Bronchial smooth muscle cell (primary cell): ENCODE measurements at places on chromosomes 1 and 21. TPM values are rescaled to one million over a fixed set of nuclear protein-coding genes. Genes with fewer than 3 reads are reported as not detected.

Gene SLC19A2
- total RNA-seq, result 4.4 and 6.3 TPM in 2 replicates

Gene PIGP
- 2.7 and 3.2 TPM in 2 replicates for total RNA-seq

Gene TMEM51
- 2.8 and 4.1 TPM in 2 replicates for total RNA-seq

Gene FAF1
- total RNA-seq, result 34.8 and 35.0 TPM in 2 replicates

Gene TIMM17A
- total RNA-seq, result 28.7 and 44.0 TPM in 2 replicates

Gene OR14K1
- total RNA-seq, result not detected in 2 replicates

Gene TARBP1
- total RNA-seq, result 14.8 and 18.3 TPM in 2 replicates

Gene SLC44A5
- total RNA-seq, result 0.09 and 0.16 TPM in 2 replicates

Gene HMCN1
- total RNA-seq, result 33.9 and 52.2 TPM in 2 replicates

Gene NPPB
- not detected in 2 replicates for total RNA-seq

Gene WDR26
- 59.9 and 69.7 TPM in 2 replicates for total RNA-seq

Gene GPATCH4
- 5.4 and 8.2 TPM in 2 replicates for total RNA-seq

Gene MCOLN2
- total RNA-seq, result 0.26 and 3.0 TPM in 2 replicates

Gene ATP1A4
- not detected in 2 replicates for total RNA-seq

Gene RRAGC
- total RNA-seq, result 19.3 and 26.8 TPM in 2 replicates

Gene TNFSF4
- 0.77 and 1.3 TPM in 2 replicates for total RNA-seq

Gene CADM3
- total RNA-seq, result under 0.01 TPM in 1 of 2 replicates, not detected in the other

Gene BLACAT1
- total RNA-seq, result not detected in 2 replicates

Gene GJA9
- not detected in 2 replicates for total RNA-seq

Gene TBX15
- total RNA-seq, result 0.26 TPM in 1 of 2 replicates, not detected in the other

Gene TSPEAR
- total RNA-seq, result not detected in 2 replicates

Gene STIL
- total RNA-seq, result 1.5 and 2.4 TPM in 2 replicates

Gene GPR157
- 3.8 and 4.1 TPM in 2 replicates for total RNA-seq

Gene ZYG11B
- total RNA-seq, result 21.0 and 28.5 TPM in 2 replicates

Gene RXFP4
- not detected in 2 replicates for total RNA-seq

Gene FAM43B
- under 0.01 TPM in 1 of 2 replicates, not detected in the other for total RNA-seq

Gene WNT3A
- not detected in 2 replicates for total RNA-seq

Gene COL11A1
- 0.34 and 5.0 TPM in 2 replicates for total RNA-seq

Gene C2CD2
- 12.6 and 19.1 TPM in 2 replicates for total RNA-seq

Gene INAVA
- total RNA-seq, result under 0.01 and 0.09 TPM in 2 replicates

Gene CRYAA
- total RNA-seq, result not detected in 2 replicates

Gene TMPRSS3
- total RNA-seq, result not detected in 2 replicates

Gene LCE2C
- not detected in 2 replicates for total RNA-seq

Gene NTNG1
- 9.6 and 18.3 TPM in 2 replicates for total RNA-seq

Gene C1orf185
- total RNA-seq, result not detected in 2 replicates

Gene FABP3
- 94.9 and 154 TPM in 2 replicates for total RNA-seq

Gene SELL
- 0.09 and 0.16 TPM in 2 replicates for total RNA-seq
